G401 (cell line): ENCODE measurements at places on chromosomes 5 and 9.

- no peak for DNase-seq
Observed at GRCh38 chr9:87894998-87895625, 12.4 kb downstream of the SPATA31E1 start.

DNA sequence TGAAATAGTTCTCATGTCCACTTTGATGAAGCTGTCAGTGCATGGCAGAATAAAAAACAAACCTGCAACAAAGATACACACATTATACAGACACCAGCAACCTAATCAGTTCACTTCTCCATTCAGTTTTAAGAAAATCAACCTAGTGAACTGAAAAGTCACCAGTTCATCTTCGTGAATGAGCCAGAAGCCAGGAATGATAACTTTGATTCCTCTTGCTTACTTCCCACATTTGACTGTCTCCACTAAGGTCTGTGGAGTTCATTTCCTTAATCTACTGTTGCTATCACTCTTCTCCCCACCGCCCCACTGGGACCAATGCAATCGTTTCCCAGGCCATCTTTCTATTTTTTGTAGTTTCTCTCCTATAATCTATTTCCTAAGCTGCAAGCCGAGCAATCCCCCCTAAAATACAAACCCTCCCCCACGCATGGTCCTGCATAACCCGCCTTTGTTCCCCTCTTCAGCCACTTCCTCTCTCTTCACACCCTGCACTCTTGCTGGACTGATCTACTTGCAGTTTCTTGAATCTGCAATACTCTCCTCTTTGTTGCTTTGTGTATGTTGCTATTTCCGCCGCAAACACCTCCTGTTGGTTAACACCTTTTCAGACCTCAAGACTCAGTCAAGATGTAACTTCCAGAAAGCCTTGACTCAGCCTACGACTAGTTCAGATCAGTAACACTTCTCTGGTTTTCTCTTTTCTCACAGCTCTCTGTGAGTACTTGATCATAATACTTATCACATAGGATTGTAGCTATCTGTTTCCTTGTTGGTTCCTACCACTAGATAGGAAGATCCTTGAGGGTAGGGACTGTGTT lies 16.6 kb downstream of the STOM start:
- DNase-seq: no peak

- DNase-seq: no peak
Observed at GRCh38 chr5:39526914-39527477, 102.2 kb upstream of the DAB2 start.

DNA sequence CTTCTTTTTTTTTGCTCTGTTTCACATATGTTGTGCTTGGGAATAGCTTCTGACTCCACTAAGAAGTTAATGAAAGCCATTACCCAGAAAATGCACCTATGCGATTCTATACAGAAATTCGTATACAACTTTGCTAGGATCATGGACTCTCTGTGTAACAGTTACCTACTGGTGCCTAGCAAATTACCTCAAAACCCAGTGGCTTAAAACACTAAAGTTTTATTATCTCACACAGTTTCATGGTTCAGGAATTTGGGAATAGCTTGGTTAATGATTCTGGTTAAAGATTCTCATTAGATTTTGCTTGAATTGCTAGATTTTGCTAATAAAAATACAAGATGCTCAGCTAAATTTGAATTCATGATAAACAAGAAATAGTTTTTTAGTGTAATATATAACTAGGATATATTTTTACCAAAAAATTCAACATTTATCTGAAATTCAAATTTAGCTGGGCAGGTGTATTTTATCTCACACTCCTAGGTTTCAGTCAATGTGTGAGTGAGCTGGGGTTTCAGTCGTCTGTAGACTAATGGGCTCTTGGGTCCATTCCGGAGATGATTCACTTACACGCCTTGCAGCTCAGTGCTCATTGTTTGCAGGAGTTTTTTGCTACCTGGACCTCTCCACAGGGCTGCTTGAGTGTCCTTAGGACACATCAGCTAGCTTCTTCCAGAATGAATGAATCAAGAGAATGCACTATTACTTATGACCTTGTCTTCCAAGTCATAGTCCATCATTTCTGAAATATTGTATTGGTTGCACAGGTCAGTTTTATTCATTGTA lies 75.1 kb downstream of the MROH2B start:
- no peak for DNase-seq

DNA sequence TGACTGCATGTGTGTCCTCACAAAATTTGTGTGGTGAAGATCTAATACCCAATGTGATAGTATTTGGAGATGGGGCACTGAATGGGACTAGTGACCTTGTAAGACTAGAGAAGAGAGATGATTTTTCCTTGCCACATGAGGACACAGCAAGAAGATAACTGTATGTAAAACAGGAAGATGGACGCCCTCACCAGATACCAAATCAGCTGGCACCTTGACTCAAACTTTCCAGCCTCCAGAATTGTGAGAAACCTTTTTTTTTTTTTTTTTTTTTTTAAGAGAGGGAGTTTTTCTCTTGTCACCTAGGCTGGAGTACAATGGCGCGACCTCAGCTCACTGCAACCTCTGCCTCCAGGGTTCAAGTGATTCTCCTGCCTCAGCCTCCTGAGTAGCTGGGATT lies 40.3 kb downstream of the UBTD2 start:
- no peak for DNase-seq

DNA sequence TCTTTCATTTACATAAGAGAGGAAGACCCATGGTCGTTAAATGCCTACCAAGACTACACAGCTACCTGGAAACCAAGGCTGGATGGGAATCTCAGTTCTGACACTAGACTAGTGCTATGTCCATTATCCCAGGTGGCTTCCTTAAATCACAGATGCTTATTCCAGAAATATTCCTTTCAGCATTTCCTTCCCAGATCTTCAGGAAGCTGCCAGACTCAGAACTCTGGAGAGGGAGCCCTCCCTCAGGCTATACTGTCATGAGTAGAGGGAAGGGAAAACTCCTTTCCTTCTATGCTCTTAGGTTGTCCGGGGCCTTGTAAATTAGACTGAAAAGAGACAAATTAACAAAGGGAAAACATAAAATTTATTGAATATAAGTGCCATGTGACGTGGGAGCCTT lies 20.8 kb downstream of the FREM1 start:
- DNase-seq: no peak

GRCh38 chr9:75134495-75134894 lies 46.2 kb downstream of the OSTF1 start:
- DNase-seq: no peak

GRCh38 chr5:177098120-177098469 lies 11.4 kb downstream of the FGFR4 start:
- DNase-seq: no peak

GRCh38 chr9:107975426-107976010 lies 485.9 kb upstream of the KLF4 start:
- no peak for DNase-seq

GRCh38 chr5:157266286-157267007 lies 524 bp downstream of the CYFIP2 start:
- peak; percentile 61 for DNase-seq

- DNase-seq: no peak
Observed at GRCh38 chr5:111254613-111255012, 30.4 kb downstream of the CAMK4 start.

DNA sequence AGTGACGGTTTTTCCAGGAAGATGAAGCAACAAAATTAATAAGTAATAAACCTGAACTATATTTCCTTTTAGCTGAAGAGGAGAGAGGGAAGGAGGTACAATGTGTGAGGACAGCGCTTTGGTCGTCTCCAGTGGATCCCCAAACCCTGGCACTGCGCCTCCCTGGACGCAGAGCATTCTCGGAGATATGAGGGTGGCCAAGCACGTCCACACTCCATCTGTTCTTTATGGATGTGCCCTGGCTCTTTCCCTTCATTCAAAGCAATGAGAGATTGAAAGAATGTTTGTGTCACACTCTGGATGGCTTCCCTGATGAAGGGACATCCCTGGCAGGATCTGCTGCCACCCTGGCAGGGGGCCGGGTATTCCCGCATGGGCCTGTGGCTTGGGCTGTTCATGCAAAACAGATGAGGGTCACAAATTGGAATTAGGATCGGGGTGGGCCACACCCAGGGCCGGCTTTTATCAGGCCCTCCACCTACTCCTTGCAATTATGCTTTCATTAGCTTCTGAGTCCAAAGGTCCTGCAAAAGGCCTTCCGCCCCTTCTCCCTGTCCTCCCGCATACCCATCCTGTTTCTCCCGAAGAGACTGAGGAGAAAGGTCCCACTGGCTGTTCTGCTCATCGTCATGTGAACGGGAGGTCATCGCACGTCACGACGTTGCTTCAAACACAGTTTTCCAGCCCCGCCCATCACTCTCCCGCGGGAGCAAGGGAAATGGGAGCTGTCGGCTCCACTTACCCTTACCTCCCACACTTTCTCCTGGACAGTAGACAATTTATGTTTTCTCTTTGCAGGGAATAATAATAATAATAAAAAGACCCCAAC lies 286.1 kb upstream of the IRX4 start:
- peak; percentile 60 for DNase-seq

GRCh38 chr9:72635197-72635596 lies 113.8 kb downstream of the TMC1 start:
- DNase-seq: no peak

GRCh38 chr9:119366909-119367682 lies 2.1 kb downstream of the BRINP1 start:
- peak; percentile 63 for DNase-seq

- no peak for DNase-seq
Observed at GRCh38 chr5:56421246-56422075, 188.3 kb upstream of the ANKRD55 start.

DNA sequence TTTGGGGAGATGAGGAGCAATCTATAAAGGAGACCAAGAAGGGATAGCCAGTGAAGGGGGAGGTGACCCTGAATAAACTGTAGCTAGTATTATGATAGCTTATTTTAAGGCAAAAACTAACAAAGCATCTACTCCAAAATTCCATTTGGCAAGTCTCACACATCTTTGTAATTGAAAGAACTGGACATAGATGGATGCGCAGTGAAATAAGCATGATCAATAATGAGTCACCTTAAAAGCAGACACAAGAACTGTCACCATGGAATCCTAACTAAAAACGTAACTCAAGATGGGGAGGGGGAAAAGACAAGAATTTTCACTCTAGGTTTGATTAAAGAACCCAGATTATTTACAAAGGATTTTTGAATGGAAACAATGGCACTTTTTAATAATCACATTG lies 164.5 kb downstream of the MED27 start:
- DNase-seq: no peak

- peak; percentile 6 for DNase-seq
Observed at GRCh38 chr9:119801311-119801710, 432.1 kb upstream of the BRINP1 start.

DNA sequence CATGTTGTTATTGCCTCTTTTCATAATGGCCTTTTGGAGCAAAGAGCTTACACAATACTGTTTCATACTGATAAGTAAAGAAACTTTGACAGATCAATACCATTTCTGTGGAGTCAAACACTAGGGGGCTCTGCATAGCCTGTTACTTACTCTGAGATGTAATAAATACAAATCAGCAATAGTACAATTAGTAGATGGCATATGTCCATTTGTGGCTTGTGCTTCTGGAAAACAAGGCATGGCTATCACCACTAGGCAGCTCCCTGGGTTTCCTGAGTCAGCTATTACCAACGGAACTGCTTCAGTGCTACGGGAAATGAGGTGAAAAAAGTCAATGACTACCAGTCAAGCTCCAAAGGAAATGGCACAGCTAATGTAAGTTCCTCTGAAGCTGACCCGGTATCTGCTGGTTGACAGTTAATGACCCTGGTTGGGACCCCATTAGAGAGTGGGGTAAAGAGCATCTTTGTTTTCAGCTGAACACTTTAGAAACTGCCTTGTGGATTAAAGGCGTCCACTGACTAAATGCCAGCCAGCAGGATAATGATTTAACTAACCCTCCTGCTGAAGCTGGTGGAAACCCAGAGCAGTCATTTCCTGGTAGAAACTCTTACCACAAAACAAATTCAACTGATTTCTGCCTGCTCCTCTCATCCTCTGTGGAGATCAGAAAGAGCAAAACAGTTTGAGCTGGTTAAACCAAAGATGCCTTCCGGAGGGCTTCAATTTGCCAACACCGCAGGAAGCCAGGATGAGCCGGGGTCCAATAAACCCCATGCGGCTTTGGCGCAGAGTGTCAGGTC lies 69.0 kb upstream of the FAM169A start:
- DNase-seq: peak; percentile 73

- peak; percentile 17 for DNase-seq
Observed at GRCh38 chr5:173391031-173391430, 62.8 kb upstream of the STC2 start.

DNA sequence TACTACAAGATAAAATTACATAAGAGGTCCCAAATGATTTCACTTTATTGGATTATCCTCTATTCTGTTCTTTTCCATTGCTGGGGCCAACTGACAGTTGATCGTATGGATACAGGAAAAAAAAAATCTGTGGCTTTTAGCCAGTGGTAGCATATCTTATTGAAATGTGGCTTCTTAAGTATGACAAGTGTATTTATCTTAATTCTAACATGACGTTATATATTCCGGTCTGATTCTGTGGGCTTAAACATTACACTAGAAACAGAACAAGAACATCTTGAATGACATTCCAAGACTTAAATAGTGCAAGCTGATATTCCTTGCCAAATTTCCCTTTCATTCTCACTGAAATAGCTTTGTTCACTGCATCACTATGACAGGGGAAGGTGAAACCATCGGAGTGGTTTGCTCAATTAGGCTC lies 117.9 kb downstream of the INSYN2B start:
- DNase-seq: no peak

- no peak for DNase-seq
Observed at GRCh38 chr9:134838651-134839454, 41.8 kb upstream of the FCN2 start.

DNA sequence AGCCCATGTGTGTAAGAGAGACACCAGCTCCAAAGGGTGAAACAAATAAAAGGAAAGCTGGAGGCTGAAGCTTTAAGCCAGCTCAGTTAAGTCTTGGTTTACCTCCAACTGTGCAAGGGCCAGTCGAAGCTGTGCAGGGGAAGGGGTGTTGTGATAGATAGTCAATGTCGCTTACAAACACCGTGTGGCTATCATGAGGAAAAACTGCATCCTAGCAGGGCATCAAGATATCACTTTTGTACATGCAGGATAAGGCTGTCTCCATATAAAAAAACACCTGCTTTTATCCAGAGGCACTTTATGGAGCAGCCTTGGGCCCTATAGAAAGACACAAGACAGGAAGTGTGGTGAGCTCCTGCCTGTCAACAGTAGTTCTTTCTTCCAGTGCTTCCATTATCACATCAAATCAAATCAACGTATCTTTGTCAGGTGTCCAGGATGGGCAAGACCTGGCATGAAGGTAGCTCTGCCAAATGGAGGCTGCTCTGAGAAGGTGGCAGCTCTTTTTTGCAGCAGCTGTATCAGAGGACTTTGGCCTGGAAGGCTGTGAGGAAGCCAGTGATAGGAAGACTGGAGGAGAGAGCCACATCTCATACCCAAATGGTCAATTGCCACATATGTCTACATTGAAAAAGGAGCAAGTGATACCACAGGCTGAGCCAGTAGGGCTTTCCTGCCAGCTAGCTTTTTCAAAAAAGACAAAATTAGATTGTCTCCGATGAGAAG lies 29.3 kb upstream of the SELENOP start:
- no peak for DNase-seq
